Activated naive CD4-positive, alpha-beta T cell treated with anti-CD3 and anti-CD28 coated beads, Interleukin-2, amount 10 ng/mL, durations not matched to agents 5 hours and 36 hours (primary cell): ENCODE measurements at places on chromosomes 4 and X. TPM values are rescaled to one million over a fixed set of nuclear protein-coding genes. Genes with fewer than 3 reads are reported as not detected.

The GPR34 gene
- not detected for total RNA-seq

The SYP gene
- 1.8 TPM for total RNA-seq

The AVPR2 gene
- total RNA-seq = not detected

The NXF2B gene
- total RNA-seq = not detected

The NSUN7 gene
- total RNA-seq = 0.15 TPM

The KCNE5 gene
- 0.31 TPM for total RNA-seq

The TENM3 gene
- total RNA-seq = not detected

The ARSH gene
- total RNA-seq = not detected

The LRRC66 gene
- total RNA-seq = 0.20 TPM

The DCAF12L2 gene
- total RNA-seq = not detected

The SPANXN3 gene
- total RNA-seq = not detected

The ACE2 gene
- total RNA-seq = not detected

The TCEAL9 gene
- total RNA-seq = 1.6 TPM

The FAT4 gene
- total RNA-seq = not detected

The NUDT11 gene
- 0.76 TPM for total RNA-seq

The UGT2B17 gene
- total RNA-seq = not detected

The PAGE1 gene
- not detected for total RNA-seq

The TMEM154 gene
- 32.2 TPM for total RNA-seq

The LGI2 gene
- not detected for total RNA-seq

The THOC2 gene
- total RNA-seq = 87.2 TPM

The HSFX3 gene
- total RNA-seq = not detected

The MAGED4B gene
- not detected for total RNA-seq

The RAB40A gene
- total RNA-seq = not detected

The FGFBP2 gene
- 6.7 TPM for total RNA-seq

The MCF2 gene
- total RNA-seq = 0.12 TPM

The PPEF1 gene
- total RNA-seq = not detected

The UNC5C gene
- total RNA-seq = not detected

The WDR17 gene
- total RNA-seq = 0.25 TPM

The OPRPN gene
- not detected for total RNA-seq

The ASB12 gene
- total RNA-seq = not detected

The PLS3 gene
- total RNA-seq = 0.41 TPM

The NKX3-2 gene
- not detected for total RNA-seq

The SPACA5 gene
- not detected for total RNA-seq

The CXCL6 gene
- total RNA-seq = not detected

The SH3TC1 gene
- 24.8 TPM for total RNA-seq

The MTTP gene
- not detected for total RNA-seq

The GABRA4 gene
- total RNA-seq = not detected

The NMU gene
- total RNA-seq = not detected

The TXK gene
- total RNA-seq = 69.0 TPM

The XK gene
- not detected for total RNA-seq

The CFAP99 gene
- not detected for total RNA-seq

The PRKG2 gene
- total RNA-seq = 1.0 TPM

The TMPRSS11F gene
- total RNA-seq = not detected

The MAGEE2 gene
- total RNA-seq = not detected

The CCNB3 gene
- total RNA-seq = 0.53 TPM

The S100G gene
- not detected for total RNA-seq

The ANOS1 gene
- not detected for total RNA-seq

The FGB gene
- total RNA-seq = not detected
